ENCODE measurements at places on chromosomes 13 and 19.

- peak; percentile 31 for DNase-seq
Measured at GRCh38 chr19:35462476-35462953, 14.5 kb downstream of the FFAR2 start.

DNA sequence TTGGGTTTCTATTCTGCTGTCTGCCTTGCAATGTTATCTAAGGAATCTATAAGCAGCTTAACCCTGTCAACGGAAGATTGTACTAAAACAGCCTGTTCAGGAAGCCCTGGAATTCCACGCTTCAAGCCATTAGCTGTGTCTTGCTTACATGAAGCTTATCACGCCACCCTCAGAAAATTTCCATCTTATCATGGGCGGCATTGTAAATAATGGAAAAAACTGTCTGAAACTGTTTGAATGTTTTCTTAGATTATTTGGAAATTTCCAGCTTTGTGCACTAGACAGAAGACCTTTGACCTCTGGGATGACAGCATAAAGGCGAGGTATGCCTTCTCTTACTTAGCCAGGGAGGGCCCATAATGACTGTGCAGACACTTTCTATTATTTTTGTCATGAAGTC is 319.7 kb downstream of the KCNRG start:
- DNase-seq, result no peak

DNA sequence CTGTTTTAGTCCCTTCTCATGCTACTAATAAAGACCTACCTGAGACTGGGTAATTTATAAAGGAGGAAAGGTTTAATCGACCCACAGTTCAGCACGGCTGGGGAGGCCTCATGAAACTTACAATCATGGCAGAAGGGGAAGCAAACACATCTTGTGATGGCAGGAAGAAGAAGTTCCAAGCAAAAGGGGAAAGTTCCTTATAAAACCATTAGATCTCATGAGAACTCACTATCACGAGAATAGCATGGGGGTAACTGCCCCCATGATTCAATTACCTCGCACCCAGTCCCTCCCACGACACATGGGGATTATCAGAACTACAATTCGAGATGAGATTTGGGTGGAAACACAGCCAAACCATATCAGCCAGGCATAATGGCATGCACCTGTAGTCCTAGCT is 13.0 kb upstream of the STRN4 start:
- DNase-seq, result no peak

- no peak for DNase-seq
Measured at GRCh38 chr13:113904411-113904810, 40.5 kb upstream of the GAS6 start.

- no peak for DNase-seq
Measured at GRCh38 chr13:34900288-34900739, 41.8 kb upstream of the NBEA start.

DNA sequence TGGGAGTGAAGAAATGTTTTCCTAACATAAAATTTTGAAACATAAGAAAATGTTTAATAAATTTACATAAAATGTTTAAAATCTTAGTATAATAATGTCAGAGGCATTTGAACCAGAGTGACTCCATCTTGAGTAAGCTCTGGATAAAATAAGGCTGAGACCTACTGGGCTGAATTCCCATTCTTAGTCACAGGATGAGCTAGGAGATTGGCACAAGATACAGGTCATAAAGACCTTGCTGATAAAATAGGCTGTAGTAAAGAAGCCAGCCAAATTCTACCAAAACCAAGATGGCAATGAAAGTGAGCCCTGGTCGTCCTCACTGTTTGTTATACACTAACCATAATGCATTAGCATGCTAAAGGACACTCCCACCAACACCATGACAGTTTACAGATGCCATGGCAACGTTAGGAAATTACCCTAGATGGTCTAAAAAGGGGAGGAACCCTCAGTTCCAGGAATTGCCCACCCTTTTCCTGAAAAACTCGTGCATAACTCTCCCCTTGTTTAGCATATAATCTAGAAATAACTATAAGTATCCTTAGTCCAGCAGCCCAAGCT is 1184.0 kb downstream of the UQCRFS1 start:
- DNase-seq, result no peak

- DNase-seq, result no peak
Measured at GRCh38 chr13:39485314-39485700, 117.7 kb downstream of the LHFPL6 start.

DNA sequence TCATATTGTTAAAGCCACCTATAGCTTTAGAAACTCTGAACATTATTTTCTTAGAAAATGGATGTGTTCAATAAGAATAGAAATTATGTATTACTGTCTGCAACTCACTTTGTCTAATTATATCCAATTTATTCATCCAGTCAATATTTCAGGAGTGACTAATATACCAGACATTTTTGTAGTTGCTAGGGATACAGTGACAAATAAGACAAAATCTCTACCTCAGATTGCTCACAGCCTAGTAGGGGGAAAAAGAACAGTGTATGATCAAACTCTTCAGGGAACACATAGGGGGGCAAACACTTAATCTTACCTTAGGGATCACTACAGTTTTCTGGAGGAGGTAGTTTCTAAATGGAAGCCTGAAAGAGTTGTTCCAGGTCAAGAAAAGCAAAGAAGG is 8.6 kb downstream of the BRCA2 start:
- no peak for DNase-seq

- no peak for DNase-seq
Measured at GRCh38 chr19:50877338-50877737, 4.1 kb downstream of the KLK2 start.

DNA sequence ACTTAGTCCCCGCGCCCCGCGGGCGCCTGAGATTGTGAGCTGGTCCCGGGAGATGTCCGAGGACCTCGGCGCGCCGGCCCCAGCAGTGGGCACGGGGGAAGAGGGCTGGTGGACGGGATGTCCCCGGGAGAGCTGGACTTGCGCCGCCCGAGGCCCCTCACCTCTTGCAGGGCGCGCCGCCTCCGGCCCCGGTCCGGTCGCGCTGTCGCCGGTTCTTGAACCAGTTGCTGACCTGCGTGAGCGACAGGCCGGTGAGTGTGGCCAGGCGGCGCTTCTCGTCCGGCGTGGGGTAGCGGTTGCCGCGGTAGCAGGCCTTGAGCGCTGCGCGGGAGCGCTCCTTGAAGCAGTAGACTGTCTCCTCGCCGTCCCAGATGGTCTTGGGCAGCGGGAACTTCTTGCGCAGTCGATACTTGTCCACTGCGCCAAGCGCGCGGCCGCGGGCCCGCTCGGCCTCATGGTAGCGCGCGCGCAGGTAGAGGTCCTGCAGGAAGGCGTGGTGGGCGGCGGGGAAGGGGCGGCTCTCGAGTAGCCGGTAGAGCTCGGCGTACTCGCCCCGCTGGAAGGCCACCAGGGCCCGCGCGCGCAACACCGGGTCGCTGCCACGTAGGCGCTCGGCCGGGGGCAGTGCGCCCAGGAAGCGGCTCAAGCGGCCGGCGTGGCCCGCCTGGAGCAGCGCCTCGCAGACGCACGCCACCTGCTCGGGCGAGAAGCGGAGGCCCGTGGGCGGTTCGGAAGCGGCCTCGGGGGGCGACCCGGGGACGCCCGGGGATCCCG is 984 bp downstream of the SIX5 start:
- DNase-seq, result no peak

DNA sequence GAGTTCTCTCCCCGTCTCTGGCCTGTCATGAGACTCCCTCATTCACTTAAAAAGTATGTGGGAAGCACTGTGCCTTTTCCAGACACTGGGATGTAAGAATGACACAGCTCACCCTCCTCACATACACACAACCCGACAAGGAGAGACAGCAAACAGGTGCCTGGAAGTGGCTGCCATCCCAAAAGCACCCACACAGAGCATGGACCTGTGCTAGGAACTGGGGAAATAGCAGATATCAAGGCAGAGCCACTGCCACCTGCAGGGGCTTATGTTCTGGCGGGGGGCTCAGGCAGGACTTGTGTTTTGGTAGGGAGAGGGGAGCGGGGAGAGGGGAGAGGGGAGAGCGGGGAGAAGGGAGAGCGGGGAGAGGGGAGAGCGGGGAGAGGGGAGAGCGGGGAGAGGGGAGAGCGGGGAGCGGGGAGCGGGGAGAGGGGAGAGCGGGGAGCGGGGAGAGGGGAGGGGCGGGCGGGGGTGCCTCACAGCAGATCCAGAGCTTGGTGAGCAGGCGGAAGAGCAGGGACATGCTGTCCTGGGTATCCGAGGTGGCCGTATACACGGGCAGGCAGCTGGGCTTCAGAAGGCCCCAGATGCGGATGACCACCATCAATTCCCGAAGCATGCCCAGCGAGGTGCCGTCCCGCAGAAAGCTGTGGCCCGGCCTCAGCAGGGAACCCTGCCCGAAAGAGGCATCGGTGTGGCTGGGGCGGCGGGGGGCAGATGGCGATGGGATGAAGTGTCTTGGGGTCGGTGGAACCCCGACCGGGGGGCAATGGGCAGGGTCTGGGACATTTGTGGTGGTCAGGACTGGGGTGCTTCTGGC is 12.2 kb downstream of the CFD start:
- no peak for DNase-seq

DNA sequence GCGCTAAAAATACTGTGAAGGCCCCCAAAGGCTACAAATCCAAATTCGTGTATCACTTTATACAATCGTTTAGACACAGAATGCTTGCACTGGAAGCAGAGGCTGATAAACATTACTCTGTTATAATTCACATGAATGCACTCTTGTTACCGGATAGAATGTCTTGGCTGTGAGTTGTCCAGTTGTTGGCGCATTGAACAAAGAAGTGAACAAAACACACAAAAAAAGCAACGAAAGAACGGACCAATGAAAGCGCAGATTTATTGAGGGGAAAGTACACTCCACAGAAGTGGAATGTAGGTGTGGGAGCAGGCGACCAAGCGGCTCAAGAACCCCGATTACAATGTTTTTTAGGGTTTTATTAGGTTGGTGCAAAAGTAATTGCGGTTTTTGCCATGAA is 529 bp upstream of the ZNF418 start:
- no peak for DNase-seq

GRCh38 chr13:100506154-100506553 is 82.4 kb downstream of the GGACT start:
- DNase-seq, result no peak

- no peak for DNase-seq
Measured at GRCh38 chr13:21219036-21219381, 42.6 kb downstream of the MRPL57 start.

DNA sequence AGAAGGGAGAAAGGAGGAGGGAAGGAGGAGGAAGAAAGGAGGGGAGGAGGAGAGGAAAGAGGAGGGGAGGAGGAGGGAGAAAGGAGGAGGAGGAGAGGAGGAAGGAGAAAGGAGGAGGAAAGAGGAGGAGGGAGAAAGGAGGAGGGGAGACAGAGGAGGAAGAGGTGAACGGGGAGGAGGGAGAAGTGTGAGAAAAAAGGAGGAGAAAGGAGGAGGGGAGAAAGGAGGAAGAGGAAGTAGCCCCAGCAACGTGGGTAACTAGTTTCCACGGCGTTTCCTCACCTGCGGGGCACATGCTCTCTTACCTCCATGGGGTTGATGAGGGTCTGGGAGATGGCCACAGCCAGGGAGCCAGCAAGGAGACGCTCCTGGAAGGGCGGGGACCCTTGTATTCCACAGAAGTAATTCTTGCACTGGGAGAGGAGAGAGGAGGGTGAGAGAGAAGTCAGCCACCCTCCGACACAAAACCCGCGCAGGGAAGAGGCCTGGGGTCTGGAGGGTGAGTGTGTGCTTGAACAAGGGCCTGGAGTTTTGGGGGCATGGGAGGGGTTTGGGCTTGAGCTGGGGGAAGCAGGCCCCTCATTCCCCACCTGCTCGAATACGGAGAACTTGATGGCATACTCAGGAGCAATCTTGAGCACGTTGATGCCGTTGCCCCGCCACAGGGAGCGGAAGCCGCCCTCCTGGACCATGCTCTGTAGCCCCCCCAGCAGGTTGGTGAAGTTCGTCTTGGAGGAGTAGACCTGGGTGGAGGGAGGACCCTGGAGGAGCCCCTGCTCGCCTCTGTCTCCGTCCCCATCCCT is 3.9 kb downstream of the SLC25A41 start:
- no peak for DNase-seq

DNA sequence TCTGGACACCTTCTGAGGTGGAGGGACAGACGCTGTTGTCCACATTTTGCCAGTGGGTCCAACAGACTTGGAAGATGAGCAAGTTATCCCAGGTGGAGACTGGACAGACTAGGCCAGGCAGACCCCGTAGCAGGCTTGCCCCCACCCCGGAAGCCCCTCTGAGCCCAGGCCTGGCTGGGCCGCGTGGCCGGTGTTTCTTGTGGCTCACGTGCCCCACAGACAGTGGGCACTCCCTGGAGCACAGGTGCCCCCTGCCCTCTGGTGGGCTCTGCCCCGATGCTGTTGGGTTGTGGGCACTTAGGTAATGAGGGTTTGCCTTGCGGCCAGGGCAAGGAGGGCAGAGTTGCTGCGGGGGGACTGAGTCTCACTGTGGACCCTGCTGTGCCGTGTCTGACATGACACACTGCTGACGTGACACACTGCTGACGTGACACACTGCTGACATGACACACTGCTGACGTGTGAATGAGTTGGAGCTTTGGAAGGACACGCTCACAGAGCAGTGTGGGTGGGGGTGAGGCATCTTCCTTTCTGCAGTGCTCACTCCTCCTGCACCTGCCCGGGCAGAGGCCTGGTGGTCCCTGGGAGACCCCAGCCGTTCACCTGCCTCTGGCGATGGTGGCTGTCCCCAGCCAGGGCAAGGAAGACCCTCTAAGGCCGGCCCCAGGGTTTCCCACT is 25.1 kb downstream of the DOT1L start:
- no peak for DNase-seq

DNA sequence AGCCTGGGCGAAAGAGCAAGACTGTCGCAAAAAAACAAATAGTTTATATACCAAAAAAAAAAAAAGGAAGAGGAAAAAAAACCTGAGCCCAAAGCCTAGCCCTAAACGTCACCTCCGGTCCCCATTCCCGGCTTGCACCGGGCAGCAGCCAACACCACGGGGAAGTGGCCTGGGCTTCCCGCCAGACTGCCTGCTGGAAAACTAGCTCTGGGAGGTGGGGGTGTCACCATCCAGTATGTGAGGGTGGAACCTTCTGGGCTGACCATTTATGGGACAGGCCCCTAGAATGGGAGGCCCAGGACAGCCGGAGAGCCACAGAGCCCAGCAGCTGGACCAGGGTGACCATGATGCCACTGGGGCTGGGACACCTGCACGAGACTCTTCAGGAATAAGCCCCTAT is 37.3 kb downstream of the IL12RB1 start:
- DNase-seq, result no peak

DNA sequence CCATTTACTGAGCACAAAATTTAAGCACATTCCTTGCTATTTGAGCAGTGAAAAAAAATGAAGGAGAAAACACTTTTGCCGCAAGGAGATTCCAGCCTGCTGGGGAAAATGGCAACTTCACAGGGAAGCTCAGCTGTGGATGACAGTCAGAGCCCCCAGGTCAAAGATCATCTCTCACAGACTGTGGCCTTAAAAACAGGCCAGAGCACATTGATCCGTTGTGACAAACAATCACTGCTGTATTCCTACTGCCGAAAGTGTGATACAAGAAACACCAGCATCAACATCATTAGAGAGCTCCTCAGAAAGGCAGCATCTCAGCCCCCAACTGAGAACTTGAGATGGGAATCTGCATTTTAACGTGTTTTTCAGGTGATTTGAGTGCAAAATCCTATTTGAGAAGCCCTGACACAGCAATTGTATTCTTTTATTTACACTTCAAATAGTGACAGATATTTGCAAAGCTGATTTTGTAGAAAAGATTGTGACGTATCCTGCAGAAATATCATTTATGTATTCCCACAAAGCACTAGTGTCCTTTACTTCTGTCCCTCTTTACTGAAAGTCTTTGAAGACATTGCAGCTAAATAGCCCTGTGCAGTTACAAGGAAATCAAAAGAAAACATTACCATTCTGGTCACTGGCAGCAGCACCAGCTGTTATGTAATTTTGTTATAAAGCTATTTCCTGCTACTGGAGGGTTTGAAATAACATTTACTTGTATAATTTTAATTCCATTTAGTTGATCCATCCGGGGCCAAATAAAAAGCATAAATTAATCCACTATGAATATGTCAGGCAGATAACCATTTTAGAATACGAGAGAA is 652.0 kb downstream of the LIG4 start:
- DNase-seq, result no peak

Measured in stimulated activated CD8-positive, alpha-beta memory T cell treated with anti-CD3 and anti-CD28 coated beads, Interleukin-12 subunit alpha, Interleukin-12 subunit beta, amount 100 ng/mL, for 1 hour (primary cell).